ENCODE measurements at places on chromosomes 5 and 9. TPM values are rescaled to one million over a fixed set of nuclear protein-coding genes. Genes with fewer than 3 reads are reported as not detected.

DNA sequence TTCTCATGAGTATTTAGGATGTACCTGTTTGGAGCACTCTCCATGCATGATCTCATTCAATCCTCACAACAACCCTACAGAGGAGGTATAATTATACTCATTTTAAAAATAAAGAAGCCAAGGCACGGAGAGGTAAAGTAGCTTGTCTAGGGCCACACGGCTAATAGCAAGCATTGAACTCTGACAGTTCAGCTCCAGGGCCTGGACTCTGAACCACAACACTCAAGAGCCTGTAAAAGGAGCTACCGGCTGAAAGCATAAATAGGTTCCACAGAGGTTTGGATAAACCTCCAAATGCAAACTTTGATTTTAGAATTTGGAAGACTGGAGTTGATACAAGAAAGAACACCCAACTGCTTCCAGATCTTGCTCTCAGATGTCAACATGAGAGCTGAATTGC is 41.2 kb downstream of the ARHGEF37 start:
- H3K36me3 ChIP-seq: peaks cover 40% of the 10 kb centered on the region
- H3K27me3 ChIP-seq: no peaks in the 10 kb centered on the region
- H3K27ac ChIP-seq: no peak overlapping the region
- H3K4me1 ChIP-seq: no peaks in the 10 kb centered on the region

DNA sequence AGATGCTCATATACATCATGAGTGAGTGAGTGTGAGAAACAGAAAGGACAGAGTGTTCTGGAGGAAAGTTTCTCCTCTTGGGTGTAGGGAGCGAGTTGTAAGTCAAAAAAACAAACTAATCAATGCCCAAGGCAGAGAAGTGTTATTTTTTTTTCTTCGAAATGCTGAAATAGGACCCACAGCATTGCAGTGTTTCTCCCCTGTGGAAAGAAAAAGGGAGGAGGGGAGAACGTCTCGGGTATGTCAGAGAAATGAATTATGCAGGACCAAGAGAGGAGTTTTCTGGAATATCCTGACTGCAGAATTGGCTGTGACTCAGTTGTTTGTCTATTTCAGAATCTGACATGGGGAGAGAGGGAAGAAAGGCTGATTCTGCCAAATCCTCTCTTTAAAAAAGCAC is 337.9 kb upstream of the RFX3 start:
- no peak overlapping the region for H3K4me3 ChIP-seq
- H3K36me3 ChIP-seq: no peaks in the 10 kb centered on the region
- DNase-seq: peak; percentile 77
- peak overlapping the region; percentile 63 for H3K27ac ChIP-seq
- no peaks in the 10 kb centered on the region for H3K27me3 ChIP-seq

DRD1 gene
- polyA plus RNA-seq: 2.3 TPM

GFPT2 gene
- polyA plus RNA-seq: 17.4 TPM

C5orf58 gene
- 2.1 TPM for polyA plus RNA-seq

CENPK gene
- 17.5 TPM for polyA plus RNA-seq

Data from spinal cord (tissue), 10 donors.